ENCODE measurements at places on chromosomes 11 and 22.

GRCh38 chr11:91365986-91366585 lies 858.5 kb upstream of the FAT3 start:
- DNase-seq = no peak

GRCh38 chr11:17859552-17859951 lies 125.0 kb downstream of the KCNC1 start:
- DNase-seq = no peak

- no peak for DNase-seq
These were observed 1.6 kb upstream of the TMEM109 start for GRCh38 chr11:60912223-60912850.

DNA sequence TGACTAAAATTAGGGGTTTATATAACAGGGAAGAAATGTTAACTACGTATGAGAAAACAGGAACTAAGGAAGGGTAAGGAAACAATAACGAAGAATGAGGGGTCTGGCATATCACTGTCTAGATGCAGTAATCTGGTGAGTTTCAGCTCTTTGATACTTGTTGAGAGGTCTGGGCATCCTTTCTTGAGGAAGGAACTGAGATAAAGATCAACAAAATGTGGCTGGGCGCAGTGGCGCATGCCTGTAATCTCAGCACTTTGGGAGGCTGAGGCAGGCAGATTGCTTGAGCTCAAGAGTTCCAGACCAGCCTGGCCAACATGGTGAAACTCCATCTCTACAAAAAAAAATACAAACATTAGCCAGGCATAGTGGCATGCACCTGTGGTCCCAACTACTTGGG lies 2.7 kb downstream of the DCDC1 start:
- no peak for DNase-seq
